ENCODE measurements at places on chromosomes 3 and 15.
A peak's percentile ranks its signal among the peaks of the same experiment; 100 is the strongest.

GRCh38 chr3:4904811-4905695, 74.2 kb upstream of the BHLHE40 start:
- DNase-seq: no peak

DNA sequence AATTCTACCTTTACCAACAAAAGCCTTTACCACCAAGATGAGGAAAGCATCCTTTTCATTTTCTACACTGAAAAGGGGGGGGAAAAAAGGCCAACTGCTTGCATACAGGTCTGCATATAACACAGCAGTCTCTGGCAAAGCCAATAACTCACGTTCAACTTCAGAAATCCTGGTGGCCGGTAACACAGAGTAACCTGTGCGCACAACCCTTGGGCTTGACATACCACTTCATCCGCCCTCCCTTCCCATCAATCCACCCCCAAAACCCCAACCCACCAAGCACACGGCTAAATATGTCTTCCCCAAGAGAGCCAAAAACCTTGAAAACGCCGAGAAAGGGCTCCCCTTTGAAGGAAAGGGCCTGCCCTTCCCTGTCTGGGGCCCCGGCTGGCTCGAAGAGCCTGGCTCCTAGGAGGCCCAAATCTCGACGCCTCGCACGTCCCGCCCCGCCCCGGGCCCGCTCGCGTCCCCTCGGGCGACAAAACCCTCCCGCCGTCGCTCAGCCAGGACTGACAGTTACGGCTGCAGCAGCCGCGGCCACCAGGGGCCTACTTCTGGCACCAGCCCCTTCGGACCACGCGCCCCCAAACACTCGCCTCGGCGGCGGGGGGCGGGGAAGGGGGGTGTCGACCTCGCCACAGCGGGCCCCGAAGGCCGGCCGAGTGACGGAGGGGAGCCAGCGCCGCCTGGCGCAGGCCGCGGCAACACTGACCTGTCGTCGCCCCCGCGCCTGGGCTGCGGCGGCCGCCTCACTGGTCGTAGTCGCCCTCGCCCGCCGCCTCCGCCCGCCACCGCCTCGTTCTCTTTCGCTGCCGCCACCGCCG, 835 bp downstream of the UBE3A start:
- DNase-seq: peak; percentile 74

DNA sequence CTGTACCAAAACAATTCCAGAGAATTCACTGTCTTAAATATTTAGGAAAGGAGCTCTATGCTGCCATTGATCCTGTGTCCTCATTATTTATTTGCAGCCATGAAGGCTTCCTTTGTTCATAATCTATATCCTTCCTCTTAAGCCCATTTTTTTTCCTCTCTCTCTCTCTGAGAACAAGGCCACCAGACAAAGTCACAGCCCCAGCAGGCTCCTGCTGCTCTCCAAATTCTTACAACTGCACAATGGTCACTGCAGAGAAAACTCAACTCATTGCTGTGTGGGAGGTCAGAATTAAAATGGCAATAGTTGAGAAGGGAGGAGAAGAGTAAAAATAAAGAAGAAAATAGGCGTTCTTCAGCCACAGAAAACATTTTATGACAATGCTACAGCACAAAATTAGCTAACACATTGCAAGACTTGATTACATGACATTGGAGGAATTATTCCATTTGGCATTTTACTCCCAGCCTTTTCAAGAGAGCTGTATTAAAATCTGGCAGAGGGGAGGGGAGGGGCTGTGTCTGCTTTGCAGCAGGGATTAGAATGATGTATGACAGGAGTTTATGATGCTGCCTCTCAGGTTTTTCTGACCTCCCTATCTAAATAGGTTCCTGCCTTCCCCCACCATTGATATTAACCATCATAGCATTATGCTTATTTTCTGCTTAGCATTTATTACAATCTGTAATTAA, 399.7 kb upstream of the THBS1 start:
- DNase-seq: no peak

- DNase-seq: no peak
Observed at GRCh38 chr15:71811752-71812735, 1.7 kb downstream of the NR2E3 start.

- DNase-seq: no peak
Observed at GRCh38 chr3:77146004-77146403, 106.1 kb downstream of the ROBO2 start.

- no peak for DNase-seq
Observed at GRCh38 chr3:34983631-34984030, 655.7 kb upstream of the ARPP21 start.

GRCh38 chr3:5140230-5140621, 18.1 kb downstream of the ARL8B start:
- DNase-seq: no peak

- DNase-seq: no peak
Observed at GRCh38 chr3:59607656-59608055, 557.8 kb upstream of the CFAP20DC start.

DNA sequence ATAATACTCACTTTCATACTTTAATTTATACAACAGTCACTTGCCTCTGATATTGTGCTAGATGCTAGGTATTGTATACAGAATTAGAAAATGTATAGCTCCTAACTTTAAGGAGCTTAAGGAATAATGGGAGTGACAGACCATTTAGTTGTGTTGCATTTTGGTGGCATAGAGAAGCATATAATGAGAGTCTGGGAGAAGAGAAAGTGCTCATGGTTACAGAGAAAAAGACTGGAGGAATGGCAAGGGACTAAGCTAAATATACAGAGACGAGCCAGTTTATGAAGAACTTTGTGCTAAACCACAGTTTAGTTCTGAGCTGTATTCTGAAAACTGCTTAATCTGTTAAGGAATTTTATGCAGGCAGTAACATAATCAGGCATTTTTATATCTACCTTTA, 6.4 kb downstream of the RNF13 start:
- DNase-seq: no peak

GRCh38 chr3:120404876-120405275, 45.9 kb downstream of the FSTL1 start:
- DNase-seq: no peak

- DNase-seq: peak; percentile 62
Observed at GRCh38 chr3:71978150-71978721, 193.3 kb upstream of the PROK2 start.

DNA sequence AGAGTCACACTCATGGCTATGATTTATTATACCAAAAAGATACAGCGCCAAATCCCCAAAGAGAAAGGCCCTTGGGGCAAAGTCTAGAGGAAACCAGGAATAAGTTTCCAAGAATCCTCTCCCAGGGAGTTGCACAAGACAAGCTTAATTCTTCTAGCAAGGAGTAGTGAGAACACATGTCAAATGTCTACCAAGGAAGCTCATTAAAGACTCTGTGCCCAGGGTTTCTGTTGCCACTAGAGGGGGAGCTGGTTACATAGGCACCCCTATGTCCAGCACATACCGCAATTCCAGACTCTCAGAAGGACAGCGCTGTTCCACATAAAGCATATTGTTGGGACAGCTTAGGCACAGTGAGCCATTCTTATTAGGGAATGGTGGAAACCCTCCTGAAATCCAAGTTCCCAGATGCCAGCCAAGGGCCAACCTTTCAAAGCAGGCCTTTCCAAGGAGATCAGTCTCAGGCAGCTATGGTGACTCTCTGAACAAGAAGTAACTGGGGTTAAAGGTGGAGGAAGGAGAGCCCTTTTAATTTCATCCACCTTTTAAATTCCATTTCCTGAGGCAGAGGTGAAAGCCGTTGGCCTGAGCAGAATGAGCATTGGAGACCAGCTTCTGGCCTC, 194.2 kb downstream of the UACA start:
- DNase-seq: no peak

DNA sequence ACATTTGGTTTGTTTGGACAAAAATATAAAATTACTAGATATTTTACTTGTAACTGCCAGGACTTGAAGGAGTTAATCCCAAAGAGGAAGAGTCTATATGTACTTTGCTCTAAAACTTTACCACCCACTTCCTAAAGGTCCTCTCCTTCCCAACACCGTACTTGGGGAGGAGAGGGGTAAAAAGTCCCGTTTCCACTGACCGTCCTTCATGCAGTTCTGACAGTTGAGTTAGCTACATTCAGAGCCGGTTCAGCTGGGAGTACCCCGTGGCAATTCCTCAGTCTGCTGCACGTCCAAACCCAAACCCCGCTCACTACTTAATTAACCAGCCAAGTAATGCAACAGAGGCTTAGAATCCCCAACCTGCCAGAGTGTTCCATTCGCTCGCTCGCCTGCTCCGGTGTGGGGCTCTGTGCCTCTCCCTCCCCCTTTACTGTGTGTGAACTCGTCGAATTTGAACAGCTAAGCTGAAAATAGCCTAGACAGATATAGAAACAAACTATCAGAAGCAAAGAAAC, 519.7 kb downstream of the FOXP1 start:
- peak; percentile 56 for DNase-seq

GRCh38 chr3:151203051-151203420, at the start of gene GPR171:
Gene GPR171, minus strand, starts transcription at chr3:151203216. Its CDS starts 3,830 bp downstream, at chr3:151199386.
- peak; percentile 89 for DNase-seq

DNA sequence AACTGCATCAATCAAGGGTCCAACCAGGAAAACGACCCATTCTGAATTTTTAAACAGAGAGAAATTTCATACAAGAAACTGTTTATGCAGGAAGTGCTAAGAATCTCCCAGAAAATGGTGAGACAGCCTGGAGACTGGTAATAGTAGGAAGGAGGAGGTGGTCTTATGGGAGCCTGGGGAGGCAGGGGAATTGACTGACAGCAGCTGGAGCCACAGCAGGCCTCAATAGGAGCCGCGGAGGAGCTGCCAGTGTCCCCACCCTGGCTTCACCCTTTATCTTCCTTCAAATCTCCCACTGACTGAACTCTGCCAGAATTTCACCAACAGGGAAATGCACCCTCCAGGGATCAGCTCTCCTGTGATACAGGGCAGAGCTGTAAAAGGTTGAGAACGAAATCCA, 7.5 kb upstream of the C3orf80 start:
- DNase-seq: no peak
